Activated naive CD4-positive, alpha-beta T cell treated with anti-CD3 and anti-CD28 coated beads, Interleukin-2, amount 50 U/mL, for 16 hours (primary cell): ENCODE measurements at places on chromosomes 1 and 21.

DNA sequence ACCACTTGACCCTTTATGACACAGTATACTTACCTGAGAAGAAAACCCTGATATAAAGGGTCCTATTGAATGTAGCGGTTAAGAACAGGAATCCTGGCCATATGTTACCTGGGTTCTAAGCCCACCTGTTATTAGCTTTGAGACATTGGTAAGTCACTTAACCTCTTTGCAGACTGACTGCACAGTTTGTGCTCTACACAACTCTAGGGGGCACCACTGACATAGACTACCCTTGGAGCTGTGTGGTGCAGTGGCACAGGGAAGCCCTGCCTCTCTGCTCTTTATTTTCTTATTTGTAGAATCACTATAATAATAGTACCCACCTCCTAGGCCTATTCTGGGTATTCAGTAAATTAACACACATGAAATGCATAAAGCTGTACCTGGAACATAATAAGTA is 165.6 kb downstream of the C1orf94 start:
- DNase-seq, result no peak

- no peak for DNase-seq
These were observed 258.4 kb upstream of the CSF3R start for GRCh38 chr1:36741066-36741465.

- no peak for DNase-seq
These were observed 8.8 kb downstream of the PGLYRP4 start for GRCh38 chr1:153339802-153340201.

- DNase-seq, result no peak
These were observed 68.7 kb upstream of the LRIF1 start for GRCh38 chr1:111032295-111032897.

GRCh38 chr1:14037101-14037847 is 337.3 kb downstream of the PRDM2 start:
- no peak for DNase-seq

GRCh38 chr1:85174503-85174902 is 26.3 kb downstream of the SYDE2 start:
- no peak for DNase-seq

- no peak for DNase-seq
These were observed 22.4 kb upstream of the HMGB4 start for GRCh38 chr1:33841494-33841893.

DNA sequence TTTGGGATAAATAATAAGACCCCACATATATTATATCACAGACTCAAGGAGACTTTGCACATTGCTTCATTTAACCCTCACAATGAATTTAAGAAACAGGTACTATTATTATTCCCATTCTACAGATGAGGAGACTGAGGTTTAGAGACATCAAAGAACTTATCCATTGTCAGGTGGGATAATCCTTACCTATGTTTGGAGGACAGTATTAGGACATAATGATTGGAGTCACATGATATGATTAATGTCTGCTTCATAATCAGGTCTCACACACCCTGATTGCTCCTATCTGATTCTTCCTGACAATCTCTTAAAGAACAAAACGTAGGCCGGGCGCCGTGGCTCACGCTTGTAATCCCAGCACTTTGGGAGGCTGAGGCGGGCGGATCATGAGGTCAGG is 16.9 kb downstream of the IRF2BP2 start:
- no peak for DNase-seq

DNA sequence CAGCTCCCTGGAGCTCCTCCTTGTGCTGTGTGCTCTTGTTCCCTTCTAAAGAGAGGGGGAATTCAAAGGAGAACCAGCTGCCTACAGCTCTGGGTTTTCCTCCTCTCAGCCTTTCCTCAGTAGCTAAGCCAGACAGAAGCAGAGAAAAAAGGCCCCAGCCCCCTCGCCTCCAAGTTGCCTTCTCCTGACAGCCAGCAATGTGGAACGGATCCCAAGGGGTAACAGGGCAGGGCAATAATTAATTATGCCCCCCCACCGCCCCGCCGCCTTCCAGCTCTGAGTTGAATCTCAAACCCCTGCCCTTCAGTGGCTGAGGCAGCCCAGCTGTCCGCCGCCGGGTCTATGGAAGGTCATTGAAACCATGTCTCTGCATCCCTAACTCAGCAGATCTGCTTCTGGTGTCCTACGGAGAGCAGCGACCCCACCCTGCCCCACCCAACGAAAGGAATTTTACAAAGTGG is 69.0 kb upstream of the GOLT1A start:
- DNase-seq, result no peak

GRCh38 chr1:8590721-8591351 is 226.6 kb downstream of the RERE start:
- DNase-seq, result no peak

- no peak for DNase-seq
These were observed 109.8 kb downstream of the DUSP10 start for GRCh38 chr1:221632072-221632471.

DNA sequence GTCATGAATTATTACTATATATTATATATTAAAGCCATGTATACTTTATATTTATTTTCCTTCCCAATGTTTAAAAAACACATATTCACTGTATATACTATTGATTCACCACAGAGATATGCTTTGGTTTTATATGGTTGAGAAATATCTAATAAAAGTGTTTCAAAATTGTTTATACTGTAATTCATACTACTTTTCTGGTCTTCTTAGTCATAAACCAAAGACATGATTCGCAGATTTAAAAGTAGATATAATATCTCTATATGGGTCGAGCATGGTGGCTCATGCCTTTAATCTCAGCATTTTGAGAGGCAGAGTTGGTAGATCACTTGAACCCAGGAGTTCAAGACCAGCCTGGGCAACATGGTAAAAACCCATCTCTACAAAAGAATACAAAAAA is 738.4 kb downstream of the USP25 start:
- no peak for DNase-seq

DNA sequence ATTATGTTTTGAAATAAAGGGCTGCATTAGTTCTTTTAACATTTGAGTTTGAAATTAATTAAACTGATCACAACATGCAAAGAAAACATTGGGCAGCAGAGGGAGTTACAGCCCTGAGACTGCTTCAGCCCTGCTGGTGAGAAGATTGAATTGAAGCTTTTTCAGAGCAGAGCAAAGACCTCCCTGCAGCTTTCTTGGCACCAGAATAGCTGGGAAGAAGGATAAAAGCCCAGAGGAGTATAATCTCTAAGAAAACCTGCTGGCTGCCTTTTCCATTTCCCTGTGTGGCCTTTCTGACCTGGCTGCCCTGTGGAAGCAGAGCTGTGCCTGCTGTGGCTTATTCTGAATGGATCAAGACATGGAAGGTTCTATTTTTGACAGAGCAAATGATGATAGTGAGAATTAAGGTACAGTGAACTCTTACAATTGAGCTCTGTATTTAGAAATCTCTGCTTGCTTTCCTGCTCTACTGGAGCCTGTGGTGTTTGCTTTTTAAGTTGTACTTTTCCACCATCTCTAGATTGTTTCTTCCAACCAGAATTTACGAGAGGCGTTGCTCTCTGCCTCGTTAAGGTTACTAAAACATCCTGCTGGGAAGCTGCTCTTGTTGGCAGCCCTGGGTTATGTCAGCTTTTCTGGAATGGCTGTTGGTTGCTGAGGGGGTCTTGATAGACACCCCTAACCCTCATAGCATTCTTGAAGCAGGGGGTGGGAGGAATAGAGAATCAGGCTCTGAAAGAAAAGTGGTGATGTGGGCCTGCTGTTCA is 9.9 kb downstream of the SNRPE start:
- no peak for DNase-seq

- peak; percentile 83 for DNase-seq
These were observed 37.6 kb downstream of the PIK3CD start for GRCh38 chr1:9689011-9689706.

GRCh38 chr1:74895411-74895810 is 162.5 kb downstream of the TYW3 start:
- DNase-seq, result no peak

DNA sequence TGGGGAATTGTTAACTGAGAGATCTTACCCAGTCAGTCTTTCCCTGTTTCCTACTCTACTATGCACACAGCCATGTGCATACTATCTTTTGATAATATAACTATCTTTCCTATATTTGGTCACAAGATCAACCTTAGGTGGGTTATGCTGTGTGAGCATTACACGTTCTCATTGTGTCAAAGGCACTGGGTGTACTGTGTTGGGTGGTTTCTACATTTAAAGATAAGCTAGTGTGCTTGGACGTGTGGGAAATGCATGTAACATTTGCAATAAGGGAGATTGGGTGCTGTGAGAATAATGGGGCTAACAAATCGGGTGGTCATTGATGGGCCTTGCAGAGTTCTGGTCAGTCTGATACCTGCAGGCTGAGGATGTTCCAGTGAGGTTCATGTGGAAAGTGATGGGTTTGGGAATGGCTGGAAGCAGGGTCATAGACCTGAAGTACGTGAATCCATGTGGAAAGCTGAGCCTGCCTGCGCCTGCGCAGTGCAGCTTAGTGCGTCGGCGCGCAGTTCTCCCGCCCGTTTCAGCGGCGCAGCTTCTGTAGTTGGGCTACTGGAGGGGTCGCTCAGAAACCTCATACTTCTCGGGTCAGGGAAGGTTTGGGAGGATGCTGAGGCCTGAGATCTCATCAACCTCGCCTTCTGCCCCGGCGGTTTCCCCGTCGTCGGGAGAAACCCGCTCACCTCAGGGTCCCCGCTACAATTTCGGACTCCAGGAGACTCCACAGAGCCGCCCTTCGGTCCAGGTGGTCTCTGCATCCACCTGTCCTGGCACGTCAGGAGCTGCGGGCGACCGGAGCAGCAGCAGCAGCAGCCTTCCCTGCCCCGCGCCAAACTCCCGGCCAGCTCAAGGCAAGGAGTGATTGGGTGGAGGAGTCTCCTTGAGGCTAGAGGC is at the start of gene MSH4:
MSH4 (plus strand) TSS at position 507 of the 897 bp plus-strand sequence; CDS start at position 611, 104 bp downstream.
- DNase-seq, result peak; percentile 29

DNA sequence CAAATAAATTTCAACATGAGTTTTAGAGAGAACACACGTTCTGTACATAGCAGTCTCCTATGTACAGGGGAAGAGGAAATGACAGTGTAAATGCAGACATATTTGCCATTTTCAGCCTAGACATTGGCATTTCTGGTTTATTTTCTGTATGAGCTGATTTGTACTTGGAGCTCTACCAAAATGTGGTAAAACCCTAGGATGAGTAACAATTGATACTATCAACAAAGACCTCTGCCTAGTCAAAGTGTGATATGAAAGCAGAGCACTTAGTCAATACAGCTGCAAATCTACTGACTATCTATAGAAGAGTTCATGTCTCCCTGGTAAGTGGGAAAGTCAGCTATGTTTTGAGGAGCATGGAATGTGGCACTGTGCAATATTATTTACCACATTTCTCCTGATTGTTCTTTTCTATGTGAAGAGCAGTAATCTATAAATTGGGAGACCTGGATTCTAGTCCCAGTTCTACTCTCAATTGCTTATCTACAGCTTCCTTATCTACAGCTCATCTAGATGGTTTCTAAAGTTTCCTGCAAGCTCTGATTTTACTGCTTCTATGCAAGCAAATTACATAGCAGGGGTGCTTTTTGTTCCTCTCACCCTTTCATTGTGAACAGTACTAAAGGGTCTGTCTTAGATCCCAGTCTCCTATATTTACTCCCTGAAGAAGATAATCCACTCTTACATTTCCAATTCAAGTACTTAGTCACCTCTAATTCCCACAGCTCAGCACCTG is 334.2 kb downstream of the NTNG1 start:
- DNase-seq, result no peak

DNA sequence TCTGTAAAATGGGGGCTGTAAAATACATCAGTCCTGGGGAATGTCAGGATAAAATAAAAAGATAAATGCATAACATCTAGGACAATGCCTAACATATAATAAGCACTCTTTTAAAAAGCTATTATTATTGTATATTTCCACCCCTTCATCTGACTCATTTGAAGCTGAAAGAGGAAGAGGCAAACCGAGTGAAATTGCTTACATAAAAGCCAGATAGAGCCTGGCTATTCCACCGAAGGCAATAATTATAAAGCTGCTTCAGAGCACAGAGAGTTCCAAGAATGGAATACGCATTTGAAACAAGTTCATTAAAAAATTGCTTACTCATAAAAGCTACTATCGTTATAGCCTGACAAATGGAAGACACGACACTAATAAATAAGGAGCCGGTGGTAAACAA is 186.1 kb upstream of the CAMK1G start:
- no peak for DNase-seq

GRCh38 chr1:3711780-3712451 is 40.3 kb upstream of the CCDC27 start:
- no peak for DNase-seq

GRCh38 chr1:111729946-111730681 is 9.1 kb downstream of the INKA2 start:
- DNase-seq, result no peak

GRCh38 chr1:98157524-98158313 is 236.9 kb upstream of the DPYD start:
- no peak for DNase-seq

DNA sequence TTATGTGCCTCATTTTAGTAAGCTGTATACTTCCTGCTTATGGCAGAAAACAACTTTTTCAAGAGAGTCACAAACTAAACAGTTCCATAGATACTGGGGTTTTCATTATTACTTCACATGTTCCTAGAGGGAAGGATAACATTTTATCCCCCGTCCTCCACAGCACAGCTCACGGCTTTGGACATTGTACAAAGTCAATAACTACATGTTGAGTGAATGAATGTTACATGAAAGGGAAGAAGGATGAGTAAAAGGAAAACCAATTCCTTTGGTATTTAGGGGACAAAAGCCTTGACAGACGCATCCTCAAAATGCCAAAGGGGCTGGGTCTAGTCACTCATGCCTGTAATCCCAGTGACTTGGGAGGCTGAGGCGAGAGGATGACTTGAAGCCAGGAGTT is 14.8 kb downstream of the PI4KB start:
- DNase-seq, result no peak

GRCh38 chr1:234573711-234574299 is 36.2 kb downstream of the IRF2BP2 start:
- no peak for DNase-seq

DNA sequence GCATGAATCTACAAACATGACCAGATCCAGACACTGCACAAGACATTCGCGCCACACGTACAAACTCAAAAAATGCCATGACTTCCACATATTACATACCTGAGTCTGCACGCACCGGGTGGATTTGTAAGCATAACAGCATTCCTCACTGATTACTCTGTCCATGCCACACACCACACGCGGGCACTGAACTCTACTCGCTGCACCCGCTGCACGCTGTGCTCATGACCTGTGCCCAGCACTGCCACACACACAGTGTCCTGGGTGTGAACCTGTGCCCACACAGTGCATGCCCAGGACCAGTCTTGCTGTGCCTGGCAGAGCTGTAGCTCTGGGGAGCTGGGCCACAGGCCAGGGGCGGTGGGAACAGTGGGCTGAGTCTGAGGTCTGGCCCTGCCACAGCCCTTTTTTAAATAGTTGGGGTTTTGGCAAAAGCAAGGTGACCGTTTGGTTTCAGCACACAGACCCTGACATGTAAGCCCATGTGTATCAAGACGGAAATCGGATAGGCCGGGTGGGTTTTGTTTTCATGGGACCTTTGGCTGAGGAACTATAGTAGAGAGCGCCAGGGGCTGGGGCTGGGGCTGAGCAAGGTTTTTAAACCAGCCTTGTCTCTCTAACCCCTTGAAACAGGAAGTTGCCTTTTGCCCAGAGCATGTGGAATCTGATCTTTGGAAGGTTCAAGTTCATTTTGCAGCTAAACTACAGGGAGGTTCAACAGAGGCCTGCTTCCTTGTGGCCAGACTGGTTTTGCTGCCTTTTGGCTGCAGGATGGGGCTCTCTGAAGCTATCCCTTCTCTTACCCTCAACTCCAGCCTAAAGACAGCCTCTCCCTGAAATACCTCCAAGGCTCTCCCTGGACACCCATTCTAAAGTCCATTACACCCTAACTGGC is 12.3 kb upstream of the GOLT1A start:
- DNase-seq, result no peak
